ENCODE measurements at places on chromosomes 3 and 15.
A peak's percentile ranks its signal among the peaks of the same experiment; 100 is the strongest.

- DNase-seq: no peak
Measured at GRCh38 chr3:128054367-128054766, 2.1 kb downstream of the SEC61A1 start.

GRCh38 chr3:18372786-18373405, 52.2 kb downstream of the SATB1 start:
- no peak for DNase-seq

GRCh38 chr3:164174059-164174458, 904.2 kb downstream of the SI start:
- DNase-seq: no peak

DNA sequence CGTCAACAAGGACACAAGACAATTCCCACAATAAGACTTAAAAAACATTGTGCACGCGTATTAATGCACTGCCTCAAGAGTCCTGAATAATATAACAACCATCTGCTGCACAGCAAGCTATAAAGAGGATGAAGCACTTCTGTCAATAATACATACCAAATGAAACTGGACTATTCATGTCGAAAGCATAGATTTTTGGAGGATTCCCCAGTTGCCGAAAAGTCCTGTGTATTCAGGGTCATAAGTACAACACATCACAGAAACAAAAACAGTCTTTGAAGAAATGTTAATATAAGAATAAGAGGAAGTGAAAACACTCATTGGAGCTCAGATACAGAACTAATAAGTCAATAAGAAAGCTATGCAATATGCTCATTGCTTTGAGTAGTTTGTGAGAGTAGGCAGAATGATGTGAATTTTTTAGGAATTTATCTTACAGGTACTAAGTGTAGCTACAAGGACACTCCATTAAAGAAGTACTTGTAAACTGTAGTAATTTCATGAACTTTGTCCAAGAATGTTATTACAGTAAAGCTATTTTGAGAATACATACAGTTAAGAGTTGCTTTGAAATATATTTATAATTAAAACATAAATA, 31.6 kb downstream of the CBLB start:
- DNase-seq: peak; percentile 38

- no peak for DNase-seq
Measured at GRCh38 chr15:48091522-48091921, 29.3 kb upstream of the SLC24A5 start.

- no peak for DNase-seq
Measured at GRCh38 chr3:167094632-167095031, 285.5 kb downstream of the ZBBX start.

- no peak for DNase-seq
Measured at GRCh38 chr15:88125576-88125975, 131.0 kb downstream of the NTRK3 start.

DNA sequence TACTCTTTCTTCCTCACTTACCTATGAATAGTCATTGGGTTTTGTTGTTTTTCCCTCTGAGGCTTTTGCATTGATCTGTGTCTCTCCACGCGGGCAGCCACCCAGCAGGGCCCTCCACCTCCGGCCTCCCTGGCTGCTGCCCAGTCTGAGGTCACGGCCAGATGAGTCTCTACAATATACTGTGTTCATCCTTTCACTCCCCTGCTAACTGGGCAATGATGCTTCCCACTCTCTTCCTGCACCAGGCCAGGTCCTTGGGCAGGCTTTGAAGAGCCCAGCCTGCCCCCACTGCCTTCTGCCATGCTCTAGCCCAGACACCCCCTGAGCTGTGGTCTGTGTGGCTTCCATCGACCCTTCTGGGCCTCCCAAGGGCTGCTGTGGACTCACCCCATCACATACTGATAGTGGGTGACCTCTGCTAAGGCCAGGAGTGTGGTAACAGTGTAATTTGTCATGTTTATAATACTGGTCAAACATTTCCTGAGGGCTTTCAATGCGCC, 18.0 kb downstream of the PDIA5 start:
- DNase-seq: no peak

GRCh38 chr15:77985031-77985930, 92.2 kb downstream of the TBC1D2B start:
- no peak for DNase-seq

DNA sequence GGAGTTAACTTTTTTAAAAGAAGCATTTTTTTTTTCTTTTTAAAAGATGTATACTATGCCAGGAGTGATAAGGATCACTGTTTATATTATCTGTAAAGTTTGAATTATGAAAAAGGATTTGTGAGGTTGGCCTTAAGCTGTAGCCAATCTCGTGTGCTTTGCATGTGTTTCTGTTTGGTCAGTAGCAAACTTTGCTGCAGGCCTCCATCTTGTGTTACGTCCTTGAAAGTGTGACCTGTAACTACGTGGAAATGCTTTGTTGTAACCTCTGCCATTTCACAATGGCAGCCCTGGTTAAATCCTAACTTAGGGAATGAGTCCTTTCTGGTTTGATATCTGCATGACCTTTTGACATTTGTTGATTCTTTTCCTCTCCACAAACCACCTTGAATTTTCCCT, 1345.6 kb downstream of the NSUN3 start:
- no peak for DNase-seq

DNA sequence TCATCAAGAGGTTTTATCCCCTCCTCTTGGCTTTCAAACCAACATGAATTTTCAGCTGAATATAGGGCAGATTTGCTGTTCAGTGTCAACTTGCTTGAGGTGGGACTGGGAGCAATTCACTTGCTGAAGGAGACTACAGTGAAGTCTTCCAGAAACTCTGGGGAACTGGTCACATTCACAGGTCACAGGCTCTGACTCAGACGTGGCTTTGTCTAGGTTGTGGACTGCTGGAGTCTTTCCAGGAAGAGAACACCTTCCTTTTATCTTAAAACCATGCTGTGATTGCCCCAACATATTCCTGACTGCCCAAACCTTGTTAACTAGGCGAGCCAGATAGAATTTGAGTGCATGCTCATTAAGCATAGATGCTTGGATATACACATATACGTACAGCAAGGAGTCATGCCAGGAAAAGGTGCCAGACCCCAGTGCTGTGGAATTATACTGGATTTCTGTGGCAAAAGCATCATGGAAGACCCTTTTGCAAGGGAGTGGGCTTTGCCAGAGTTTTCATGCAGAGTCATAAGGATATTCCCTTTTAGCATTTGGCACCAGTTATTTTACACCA, 399.1 kb upstream of the TBL1XR1 start:
- DNase-seq: peak; percentile 25

DNA sequence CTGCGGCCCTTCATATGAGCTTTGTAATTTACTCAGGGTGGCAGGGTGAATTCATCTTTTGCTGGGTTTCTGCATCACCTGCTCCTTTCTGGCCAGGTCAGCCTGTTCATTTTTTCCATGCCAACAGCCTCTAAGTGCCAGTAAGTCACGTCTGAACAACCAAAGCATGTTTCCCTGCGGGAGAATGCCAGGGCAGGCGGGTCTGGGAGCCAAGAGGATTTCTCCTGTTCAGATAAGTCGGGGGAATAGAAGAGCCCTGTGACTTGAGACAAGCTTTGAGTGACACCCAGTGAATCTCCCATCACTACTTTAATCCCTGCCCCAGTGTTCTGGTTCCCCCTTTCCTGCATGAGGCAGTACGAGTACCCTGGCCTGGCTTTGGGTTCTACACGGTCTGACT, 153.1 kb downstream of the PGPEP1L start:
- DNase-seq: no peak

- DNase-seq: no peak
Measured at GRCh38 chr15:31169558-31169957, 68.0 kb upstream of the TRPM1 start.

- no peak for DNase-seq
Measured at GRCh38 chr3:37170060-37170459, 4.3 kb downstream of the LRRFIP2 start.

GRCh38 chr3:53646723-53647122, 152.3 kb downstream of the CACNA1D start:
- no peak for DNase-seq

- DNase-seq: no peak
Measured at GRCh38 chr3:155101398-155101797, 21.3 kb downstream of the MME start.

GRCh38 chr15:57054204-57054750, 135.8 kb downstream of the TCF12 start:
- DNase-seq: no peak

DNA sequence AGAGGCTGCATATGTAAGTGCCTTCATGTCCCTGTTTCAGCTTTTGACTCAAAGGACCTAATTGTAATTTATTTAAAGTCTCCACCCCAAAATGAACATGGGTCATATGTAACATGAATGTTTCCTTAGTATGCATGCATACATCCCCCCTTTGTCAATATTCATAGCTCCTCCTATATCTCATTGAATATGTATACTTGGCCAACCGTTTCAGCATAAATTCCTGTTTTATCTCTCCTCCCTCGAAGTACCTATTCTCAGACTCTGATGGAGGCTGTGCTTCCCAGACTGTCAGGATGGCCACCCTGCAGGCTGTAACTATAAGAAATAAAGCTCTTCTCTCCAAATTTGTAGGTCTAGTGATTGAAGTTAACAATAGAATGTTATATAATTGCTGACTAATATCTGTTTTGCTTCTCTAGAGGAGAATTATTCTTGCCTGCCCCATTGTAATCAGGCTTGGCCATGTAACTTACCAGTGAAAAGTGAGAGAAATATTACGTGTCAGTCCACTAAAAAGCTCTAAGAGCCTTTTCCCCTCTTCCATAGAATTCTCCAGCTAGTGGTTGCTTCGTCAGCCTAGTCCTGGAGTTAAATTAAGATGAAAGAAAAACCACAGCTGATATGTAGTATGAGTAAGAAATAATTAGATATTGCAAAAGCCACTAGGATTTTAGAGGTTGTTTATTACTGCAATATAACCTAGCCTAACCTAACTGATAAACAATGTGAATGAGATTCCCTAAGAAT, 245.1 kb downstream of the ZNF385D start:
- no peak for DNase-seq

- peak; percentile 25 for DNase-seq
Measured at GRCh38 chr15:78242128-78242527, 7.8 kb upstream of the ACSBG1 start.

- no peak for DNase-seq
Measured at GRCh38 chr15:57388464-57388863, 12.2 kb downstream of the CGNL1 start.

GRCh38 chr15:88904624-88905327, 8.4 kb downstream of the MFGE8 start:
- peak; percentile 89 for DNase-seq

DNA sequence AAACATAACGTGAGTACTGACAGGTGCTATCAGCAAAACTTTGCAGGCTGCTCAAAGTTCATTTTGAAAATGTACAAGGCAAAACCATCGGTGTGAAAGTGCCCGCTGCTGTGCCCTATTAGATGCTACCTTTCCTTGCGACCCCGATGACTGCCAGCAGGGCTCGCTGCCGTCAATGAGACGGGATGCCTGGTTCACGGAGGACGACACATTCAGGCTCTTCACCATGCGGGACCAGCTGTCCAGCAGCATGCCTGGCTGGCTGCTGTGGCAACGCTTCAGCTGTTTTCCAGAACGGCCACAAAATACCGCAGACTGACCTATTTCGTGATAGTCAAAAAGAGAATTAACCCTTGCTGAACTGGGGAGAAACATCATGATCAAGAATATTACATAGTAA, 92.7 kb upstream of the OCA2 start:
- no peak for DNase-seq

GRCh38 chr3:1318296-1319005, 225.6 kb downstream of the CNTN6 start:
- no peak for DNase-seq

GRCh38 chr15:40908095-40908494, 13.8 kb downstream of the VPS18 start:
- DNase-seq: no peak

GRCh38 chr15:61295239-61295638, 66.1 kb upstream of the RORA start:
- DNase-seq: no peak

DNA sequence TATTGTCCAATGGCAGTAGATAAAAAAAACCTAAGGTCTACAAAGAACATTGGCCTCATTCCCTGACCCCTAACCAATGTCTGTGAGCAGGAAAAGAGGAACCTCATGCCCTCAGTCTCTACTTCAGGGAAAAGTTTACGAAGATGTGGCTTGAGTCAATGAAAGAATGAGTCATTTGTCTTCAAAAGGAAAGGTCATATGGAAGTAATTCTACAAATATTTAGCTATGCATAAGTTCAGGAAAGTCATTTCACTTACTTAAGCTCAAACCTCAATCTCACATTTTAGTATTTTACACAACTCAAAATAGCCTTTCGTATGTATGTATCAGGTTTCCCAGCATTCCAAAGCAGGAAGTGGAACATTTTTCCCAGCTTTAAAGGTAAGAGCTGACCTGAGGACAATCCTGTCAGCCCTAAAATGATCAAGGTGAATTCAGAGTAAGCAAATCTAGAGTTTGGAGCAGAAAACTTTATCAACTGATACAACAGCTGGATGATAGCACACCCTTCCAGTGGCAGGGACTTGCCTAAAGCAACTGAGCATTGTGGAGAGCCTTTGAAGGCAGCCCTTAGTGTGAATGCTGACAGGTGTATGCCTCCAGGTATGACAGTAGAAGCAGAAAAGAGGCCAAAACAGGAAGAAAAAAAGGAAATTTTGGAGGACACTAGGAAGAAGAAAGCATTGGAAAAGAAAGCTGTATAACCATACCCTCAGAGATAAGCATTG, 53.9 kb upstream of the ACKR4 start:
- DNase-seq: no peak

- DNase-seq: peak; percentile 76
Measured at GRCh38 chr3:123424321-123424998, 24.4 kb downstream of the ADCY5 start.

DNA sequence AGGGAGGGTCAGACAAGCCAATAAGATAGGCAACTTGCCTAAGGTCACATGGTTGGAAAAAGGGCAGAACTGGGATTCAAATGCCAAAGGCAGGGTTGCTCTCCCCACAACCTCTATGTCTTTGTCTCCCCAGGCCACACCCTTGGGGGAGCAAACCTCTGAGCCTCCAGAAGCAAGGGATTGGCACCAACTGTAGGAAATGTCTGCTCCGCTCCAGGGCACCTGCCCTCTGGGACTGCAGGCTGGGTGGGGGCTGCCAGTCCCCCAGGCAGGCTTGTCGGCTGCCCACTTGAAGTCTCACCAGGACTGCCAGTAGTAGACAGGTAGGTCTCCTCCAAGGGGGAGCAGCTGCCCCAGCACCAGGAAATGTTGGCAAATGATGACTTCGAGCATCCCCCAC, 2.0 kb downstream of the FAM3D start:
- no peak for DNase-seq

DNA sequence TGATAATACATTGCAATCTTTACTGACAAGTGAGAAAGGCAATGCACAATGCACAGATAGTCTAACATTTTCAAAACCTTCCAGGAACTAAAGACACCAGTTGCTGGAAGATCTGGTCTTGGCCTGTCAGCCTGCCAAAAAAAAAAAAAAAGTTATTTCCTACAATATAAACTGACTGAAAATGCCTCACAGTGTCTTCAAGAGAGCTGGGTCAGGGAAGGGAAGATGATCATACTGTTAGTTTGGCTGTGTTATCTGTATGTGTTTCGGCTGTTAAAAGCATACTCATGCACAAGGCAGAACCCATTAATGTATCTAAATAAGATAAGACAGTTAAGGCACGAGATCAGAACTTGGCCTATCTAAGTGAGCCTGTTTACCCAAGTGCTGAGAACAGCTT, 673.4 kb downstream of the MECOM start:
- DNase-seq: no peak

GRCh38 chr3:44842376-44842775, 19.3 kb upstream of the TMEM42 start:
- no peak for DNase-seq

Measured in RPMI8226 (cell line).